ENCODE measurements at places on chromosomes 7 and 10.

DNA sequence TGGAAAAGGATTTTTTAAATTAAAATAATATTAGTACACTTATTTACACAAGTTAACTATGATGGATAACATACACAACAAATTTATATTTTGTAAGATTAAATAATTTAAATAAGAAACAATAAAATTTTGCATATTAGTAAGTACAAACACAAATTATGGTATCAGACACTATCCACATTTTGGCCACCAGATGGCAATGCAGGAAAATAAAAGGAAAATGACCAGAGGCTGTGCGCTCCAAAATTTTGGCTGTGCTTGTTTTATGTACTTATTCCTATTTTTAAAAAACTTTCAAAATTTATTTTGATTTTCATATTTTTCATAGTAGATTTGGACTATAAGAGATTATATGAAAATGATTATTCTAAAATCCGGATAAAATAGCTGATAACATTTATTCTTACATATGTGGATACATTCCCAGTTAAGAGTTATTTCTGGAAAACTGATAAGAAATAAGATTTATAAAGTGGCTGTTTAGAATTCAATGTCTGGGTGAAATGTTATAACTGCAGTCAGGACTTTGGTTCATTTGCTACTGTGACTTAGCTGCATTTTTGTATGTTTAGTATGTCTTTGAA lies 274.7 kb upstream of the HGF start:
- peak; percentile 43 for DNase-seq

- no peak for DNase-seq
Observed at GRCh38 chr10:131547129-131547799, 235.7 kb upstream of the TCERG1L start.

- DNase-seq: no peak
Observed at GRCh38 chr10:129809841-129810240, 154.2 kb downstream of the EBF3 start.

DNA sequence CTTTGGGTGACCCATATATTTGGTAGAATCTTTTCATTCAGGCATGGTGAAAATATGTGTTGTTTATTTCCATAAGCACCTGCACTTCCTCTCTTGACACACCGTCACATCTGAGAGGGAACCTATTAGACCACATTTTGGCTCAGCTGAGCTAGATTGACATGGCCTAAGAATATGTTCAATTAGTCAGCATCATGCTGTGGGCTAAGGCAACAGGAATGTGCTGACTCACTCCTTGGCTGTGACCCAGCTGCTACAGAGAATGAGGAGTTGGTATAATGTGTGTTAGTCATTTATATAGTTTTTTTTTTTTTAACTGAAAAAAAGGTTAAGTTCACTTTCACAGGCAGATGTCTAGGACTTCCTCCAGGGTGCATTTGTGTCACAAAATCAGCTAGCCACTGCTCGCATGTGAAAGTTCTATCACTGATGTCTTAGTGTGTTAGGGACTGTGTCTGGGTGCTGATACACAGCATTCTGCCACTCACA lies 180.6 kb downstream of the SEMA3E start:
- DNase-seq: peak; percentile 65

DNA sequence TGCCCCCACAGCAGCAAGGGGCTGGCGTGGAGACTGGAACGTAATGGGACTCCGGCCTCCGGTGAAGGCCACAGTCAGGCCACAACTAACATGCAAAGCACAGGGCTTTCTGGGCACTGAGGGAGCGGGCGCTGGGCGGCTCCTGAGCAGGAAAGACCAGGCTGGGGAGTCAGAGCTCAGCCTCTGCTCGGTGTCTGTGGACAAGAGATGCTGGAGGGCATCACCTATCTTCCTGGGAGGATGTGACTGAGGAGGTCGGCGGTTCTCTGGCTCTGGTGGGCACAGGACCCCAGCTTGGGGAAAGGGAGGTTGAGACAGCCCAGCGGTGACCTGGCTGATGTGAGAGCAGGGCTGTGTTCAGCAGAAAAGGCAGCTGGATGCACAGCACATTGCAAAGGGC lies 11.7 kb downstream of the CNPY1 start:
- no peak for DNase-seq
